T-helper 17 cell (primary cell): ENCODE measurements at places on chromosomes 7 and 10.

- no peak for DNase-seq
Measured at GRCh38 chr10:23194966-23195845, 3.1 kb downstream of the PTF1A start.

DNA sequence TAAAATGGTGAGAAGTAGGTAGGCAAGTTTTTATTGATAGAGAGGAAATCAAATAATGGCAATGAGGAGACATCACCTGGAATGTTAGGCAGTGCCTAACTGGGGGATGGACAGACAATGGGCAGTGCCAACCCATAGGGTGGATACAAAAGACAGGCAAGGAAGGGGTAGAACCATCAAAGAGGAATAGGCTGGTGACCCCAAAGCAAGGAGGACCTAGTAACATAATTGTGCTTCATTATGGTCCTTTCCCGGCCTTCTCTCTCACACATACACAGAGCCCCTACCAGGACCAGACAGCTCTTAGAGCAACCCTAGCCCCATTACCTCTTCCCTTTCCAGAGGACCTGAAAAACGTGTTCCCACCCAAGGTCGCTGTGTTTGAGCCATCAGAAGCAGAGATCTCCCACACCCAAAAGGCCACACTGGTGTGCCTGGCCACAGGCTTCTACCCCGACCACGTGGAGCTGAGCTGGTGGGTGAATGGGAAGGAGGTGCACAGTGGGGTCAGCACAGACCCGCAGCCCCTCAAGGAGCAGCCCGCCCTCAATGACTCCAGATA, 30.0 kb downstream of the PRSS2 start:
- DNase-seq: no peak

GRCh38 chr7:38934051-38934450, 25.1 kb upstream of the VPS41 start:
- no peak for DNase-seq

DNA sequence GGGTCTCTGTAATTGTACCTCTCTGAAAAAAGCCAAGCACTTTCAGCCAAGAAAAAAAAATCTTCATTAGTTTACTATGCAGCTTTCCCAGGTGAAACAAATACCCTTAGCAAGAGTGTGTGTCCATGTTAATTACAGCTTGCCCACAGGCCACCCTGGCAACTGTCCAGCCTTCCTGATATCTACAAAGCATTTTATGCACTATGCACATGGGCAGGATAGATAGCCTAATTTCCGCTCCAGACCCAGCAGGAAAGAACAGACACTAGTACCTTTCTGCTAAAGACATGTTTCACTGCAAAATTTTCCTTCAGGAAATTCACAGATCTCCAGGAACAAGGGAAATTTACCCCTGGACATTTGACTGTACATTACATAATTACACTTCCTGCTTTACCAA, 24.4 kb downstream of the CACNA2D1 start:
- no peak for DNase-seq

DNA sequence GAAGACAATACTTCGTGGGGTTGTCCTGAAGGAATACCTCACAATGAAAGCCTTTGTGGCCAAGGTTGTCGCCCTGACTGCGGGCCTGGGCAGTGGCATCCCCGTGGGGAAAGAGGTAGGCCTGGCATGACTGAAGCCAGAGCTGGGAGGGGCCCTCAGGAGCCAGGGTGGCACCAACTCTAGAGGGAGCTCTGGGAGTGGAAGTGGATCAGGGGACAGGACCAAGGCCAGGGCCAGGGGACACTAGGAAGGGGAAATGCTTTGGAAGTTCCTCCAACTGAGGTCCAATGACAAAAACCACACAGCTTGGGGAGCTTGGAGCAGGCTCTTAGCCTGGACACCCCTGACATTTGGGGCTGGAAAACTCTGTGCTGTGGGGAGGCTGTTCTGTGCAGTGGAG, 5.8 kb downstream of the CLCN1 start:
- DNase-seq: no peak

DNA sequence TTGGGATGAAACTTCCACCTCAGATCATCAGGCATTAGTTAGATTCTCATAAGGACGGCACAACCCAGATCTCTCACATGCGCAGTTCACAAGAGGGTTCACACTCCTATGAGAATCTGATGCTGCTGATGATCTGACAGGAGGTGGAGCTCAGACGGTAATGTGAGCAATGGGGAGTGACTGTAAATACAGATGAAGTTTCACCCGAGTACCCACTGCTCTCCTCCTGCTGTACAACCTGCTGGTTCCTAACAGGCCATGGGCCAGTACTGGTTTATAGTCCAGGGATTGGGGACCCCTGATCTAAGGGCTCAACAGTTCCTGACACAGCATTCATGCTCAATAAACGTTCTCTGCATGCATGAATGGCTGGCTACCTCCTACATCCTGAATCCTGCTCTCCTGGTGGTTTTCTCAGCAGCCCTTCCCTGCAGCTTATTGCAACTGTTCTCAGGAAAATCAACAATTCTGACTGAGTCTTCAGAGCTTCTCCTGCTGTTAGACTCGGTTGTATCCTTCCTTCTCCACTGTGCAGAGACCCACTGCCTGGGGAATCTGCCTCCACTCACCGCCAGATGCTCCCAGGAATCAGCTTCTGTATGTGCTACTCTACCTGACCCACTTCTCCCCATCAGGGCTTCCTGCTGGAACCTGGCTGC, 17.4 kb downstream of the PDE6C start:
- no peak for DNase-seq

- no peak for DNase-seq
Measured at GRCh38 chr7:103902917-103903316, 86.5 kb downstream of the RELN start.

DNA sequence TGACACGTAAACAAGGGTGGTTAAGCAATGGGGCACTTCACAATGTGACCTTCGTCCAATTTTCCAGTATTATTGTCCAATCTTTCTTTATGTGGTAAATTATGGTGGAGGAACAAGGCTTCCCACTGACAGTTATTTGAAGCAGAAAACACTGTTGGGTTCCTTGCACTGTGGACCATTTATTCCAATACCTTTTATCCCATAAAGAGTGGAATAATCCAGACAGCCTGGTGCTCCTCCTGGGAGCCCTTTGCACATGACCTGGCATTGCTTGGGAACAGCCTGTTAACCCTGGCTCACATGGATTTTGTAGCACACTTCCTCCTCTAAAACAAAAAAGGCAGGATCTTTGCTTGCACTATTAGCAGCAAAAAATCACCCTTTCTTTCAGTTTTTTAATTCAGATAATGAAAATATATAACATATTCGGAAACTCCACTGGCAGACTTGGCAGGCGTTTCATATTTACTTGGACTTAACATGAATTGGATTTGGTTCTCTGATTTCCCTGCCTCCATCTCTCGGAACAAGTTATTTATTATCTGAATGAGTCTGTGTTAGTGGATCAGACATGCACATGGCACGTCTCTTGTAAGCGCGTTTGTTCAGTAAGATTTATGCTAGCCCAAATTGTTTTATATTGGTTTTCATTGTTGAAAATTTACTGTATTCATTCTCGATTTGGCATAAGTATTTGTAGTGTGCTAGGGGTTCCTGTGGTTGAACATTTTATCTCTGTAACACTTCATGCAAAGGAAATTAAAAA, 59.3 kb downstream of the BMPER start:
- no peak for DNase-seq

DNA sequence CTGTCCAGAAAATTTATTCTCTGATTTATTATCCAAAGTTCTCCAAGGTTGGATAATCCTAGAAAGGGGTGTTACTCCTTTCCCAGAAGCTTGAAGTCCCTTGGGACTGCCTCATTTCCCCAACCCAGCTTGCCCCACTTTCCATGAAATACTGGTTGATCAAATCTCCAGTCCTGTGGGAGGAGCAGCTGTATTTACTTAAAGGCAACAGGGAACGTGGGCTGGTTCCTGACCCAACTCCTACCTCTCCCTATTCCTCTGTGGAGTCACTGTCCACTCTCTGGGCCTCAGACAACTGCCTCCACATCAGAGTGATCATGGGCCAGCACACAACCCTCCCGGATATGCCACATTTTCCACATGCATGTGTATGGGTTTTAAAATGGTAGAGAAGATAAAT, 166.2 kb upstream of the PRR15 start:
- DNase-seq: no peak

DNA sequence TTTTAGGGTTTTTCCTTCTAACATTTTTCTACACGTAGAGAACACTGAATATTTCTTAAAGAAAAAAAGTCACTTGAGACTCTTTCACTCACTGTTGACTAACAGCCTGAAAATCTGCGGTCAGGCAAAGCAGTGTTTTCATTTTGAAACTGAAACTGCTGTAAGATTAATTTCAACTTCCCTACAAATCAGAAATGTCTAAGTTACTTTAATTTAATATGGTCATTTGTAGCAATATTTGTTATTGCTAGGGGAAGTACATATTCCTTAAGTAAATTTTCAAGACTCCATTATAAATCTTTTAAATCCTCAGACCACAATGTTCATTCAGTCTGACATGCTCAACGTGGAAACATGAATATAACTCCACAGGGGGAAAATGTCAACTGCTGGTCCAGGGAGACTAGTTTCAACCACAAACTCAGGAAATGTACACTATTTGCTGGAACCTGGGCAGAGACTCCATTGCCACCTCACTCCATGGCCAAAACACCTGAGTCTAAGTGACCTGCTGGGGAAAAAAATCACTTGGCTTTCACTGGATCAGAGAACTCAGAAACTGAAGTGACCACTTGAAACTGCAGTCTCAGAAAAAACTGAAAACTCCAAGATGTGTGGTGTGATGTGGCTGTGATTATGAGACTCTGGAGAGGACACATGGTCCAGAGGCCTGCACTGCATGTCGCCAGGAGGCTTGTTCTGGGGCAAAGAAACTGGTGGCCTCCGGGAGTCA, 161.2 kb downstream of the TAX1BP1 start:
- no peak for DNase-seq

GRCh38 chr10:71472912-71473311, 76.2 kb downstream of the CDH23 start:
- DNase-seq: no peak

DNA sequence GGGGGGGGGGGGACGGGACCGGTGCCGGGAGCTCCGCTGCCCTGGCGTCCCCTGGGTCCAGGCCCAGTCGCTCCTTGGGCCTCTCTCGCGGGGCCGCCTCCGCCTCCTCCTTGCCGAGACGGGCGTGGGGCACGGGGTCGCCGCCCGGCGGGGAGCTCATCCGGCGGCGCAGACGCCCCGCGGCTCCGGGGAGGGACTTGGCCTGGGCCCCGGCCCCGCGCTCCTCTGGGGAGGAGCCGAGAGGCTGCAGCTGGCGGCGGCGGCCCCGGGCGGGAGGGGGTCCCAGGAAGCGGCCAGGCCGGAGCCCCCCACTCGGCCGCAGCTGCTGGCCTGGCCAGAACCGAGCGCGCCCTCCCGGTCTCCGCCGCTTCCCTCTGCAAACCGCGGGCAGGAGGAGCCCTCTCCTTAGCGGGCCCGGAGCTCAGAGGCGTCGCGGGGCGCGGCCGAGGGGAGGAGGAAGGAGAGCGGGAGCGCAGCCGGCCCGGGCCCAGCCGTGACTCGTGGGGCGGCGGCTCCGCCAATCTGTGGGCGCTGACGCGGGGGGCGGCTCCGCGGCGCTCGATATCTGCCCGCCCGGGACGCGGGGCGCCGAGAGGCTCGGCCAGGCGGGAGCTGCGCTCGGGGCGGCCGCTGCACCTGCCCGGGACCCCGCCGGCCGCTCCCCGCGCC, at the start of gene FAM20C:
FAM20C (plus strand) TSS at position 591 of the 669 bp plus-strand sequence. CDS start 629 bp downstream, outside the sequence.
- peak; percentile 29 for DNase-seq

DNA sequence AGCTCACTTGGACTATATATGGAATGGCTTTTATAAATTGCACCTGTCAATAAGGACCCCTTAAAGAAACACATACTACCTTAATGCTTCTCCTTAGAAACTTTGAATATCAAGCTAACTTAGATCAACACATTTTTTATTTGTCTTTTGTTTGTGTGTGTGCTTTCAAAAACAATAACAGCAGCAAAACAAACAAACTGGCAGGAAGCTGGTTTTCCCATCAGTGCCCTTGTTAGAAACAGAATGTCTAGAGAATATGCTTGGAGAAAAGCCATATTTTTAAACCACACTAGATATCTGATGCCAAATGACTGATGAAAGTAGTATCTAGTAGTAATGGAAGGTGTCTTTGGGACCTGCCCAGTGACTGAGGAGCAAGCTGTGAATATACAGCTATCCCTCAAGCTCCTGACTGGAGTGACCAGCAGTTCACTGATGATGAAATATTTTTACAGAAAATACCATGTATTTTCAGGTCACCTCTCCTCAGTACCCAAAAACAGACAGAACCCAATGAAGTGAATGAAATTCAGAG, 1.0 kb downstream of the PDE1C start:
- no peak for DNase-seq

DNA sequence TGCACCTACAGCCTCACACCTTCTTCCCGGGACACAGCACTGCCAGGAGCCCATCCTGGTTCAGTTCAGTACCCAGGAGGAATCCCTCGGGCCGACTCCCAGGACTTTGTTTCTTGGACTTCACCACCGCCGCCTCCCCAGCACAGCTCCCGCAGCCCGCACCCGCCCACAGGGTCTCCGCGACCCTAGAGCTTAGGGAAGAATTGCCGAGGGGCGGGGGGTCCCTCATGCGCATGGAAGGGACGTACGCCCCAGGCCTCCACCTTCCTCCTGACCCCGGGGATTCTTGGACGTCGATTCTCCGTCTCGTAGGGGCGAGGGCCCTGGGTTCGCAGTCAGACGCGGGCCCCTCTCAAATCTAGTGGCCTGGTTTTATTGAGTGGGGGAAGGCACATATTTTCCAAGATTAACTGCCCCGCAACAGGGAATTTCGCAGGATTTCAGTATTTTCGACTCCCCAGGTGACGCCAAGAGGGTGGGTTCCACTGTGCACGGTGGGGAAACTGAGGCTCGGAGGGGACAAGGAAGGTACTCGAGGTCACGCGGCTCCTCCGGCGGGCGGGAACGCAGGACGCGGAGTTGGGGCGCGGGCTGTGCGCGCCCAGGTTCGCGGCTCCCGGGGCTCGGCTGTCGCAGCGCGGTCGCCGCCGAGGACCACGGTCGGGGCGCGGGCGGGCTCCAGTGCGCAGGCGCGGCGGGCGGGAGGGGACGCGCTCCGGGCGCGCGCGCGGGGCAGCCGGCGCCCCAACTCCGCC, at the start of gene ADCY1:
ADCY1 (plus strand) TSS at position 708 of the 755 bp plus-strand sequence. CDS start 176 bp downstream, outside the sequence.
- no peak for DNase-seq

- no peak for DNase-seq
Measured at GRCh38 chr7:96212474-96212873, 109.4 kb downstream of the SLC25A13 start.
